ENCODE measurements at places on chromosomes 7 and 10. TPM values are rescaled to one million over a fixed set of nuclear protein-coding genes. Genes with fewer than 3 reads are reported as not detected.

Gene GALNT17
- 0.76 TPM for total RNA-seq

Gene VAX1
- not detected for total RNA-seq

Gene HOXA7
- total RNA-seq: 2.2 TPM

Gene SH2B2
- total RNA-seq: 1.8 TPM

Gene MEOX2
- not detected for total RNA-seq

Gene CARD11
- 0.04 TPM for total RNA-seq

Gene IQUB
- 0.08 TPM for total RNA-seq

Gene OSBPL3
- 13.0 TPM for total RNA-seq

Gene ARL3
- total RNA-seq: 10.4 TPM

Gene PHYHIPL
- 0.06 TPM for total RNA-seq

Gene STAG3
- total RNA-seq: 0.35 TPM

Gene FXYD4
- total RNA-seq: not detected

Gene VTI1A
- total RNA-seq: 21.2 TPM

GRCh38 chr7:55723621-55723941 lies 139.0 kb downstream of the SEPTIN14 start:
- DNase-seq: no peak

GRCh38 chr7:135723411-135723810 lies 4.6 kb downstream of the SLC13A4 start:
- DNase-seq: no peak

- no peak for DNase-seq
Observed at GRCh38 chr7:34242391-34242790, 337.1 kb downstream of the BMPER start.

DNA sequence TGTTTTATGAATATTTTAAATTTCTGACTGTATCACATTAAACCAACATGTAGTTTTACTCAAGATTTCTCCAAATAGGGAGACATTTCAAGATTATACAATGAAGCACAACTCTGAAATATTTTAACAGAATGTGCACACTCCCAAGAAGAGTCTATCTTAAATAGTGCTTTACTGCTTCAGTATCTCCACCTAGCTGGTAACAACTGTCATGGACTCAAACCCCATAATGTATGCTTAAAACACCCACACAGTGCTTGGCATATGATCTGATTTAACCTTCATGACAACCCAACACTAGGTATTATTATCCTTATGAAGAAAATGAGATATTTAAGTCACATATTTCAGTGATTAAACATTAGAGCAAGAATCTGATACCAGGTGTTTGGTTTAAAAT lies 45.9 kb downstream of the ASZ1 start:
- no peak for DNase-seq

DNA sequence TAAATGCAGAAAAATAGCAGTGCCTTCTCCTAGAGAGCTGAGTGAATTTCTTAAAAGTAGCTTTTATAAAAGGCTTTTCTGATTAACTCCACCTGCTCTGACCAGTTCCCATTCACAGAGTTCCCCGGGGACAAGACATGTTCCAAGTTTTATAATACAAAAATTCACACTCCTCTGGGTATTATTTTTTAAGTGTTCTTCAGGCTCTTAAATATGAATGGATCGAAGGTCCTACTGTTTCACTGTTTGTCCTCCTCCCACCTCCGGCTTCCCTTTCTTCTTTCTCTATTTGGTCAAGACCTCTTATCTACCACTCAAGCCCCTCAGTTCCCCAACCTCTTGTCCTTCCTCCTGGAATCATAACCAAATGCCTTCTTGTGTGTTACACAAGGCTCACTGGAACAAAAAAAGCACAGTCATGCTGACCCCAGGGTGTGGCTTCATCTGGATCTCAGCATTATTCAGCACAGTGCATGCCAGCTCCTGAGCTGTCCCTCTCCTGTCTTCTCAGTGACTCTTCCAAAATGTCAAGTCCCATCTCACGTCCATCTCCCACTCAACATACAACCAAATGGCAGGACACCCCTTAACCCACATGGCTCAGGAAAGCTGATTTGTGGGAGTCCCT lies 222.4 kb downstream of the SORCS1 start:
- DNase-seq: peak; percentile 10

GRCh38 chr10:75040576-75040975 lies 70.9 kb upstream of the SAMD8 start:
- no peak for DNase-seq

GRCh38 chr7:738723-739454 lies 11.8 kb upstream of the PRKAR1B start:
- DNase-seq: no peak

- no peak for DNase-seq
Observed at GRCh38 chr7:8386926-8387550, 46.4 kb upstream of the NXPH1 start.

DNA sequence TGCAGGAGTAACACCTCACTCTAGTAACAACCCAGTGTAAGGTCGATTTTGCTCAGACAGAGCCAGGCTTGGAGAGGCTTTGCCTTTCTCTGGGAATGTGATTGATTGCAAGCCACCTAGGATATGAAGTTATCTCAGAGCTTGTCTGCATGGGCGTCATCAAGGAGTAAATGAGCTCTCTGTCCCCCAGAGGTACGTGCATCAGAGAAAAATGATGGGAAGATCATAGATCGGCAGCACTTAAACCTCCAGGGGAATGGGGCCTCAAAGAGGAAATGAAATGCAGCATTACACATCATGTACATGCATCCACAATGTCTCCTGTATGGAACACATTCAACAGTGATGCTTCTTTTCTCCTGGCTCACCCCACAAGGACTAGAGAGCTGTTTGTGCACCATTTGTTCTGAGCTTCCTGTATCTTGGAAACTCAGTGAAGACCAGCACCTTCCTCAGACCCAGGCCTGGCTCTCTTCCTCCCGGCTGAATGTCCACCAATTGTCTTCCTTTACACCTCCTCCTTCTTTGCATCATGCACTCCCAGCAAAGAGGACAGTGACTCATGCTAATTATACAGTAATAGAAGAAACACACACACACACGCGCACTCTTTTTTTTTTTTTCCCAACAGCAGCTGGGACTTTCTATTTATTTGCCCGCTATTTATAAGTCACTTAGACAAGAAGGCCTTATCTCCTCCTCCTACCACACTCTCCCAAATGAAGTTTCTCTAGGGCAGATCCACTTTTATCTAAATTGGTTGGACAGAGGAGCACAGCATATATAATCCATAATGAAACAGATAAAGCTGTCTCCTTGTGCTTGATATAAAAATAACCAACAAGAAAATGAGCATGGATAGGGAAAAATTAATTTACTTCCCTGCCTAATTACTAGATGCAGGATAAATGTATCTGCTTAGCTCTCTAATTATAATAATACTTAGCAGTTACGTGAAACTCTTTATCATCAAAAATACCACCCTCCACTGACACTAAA lies 990.7 kb downstream of the CCSER2 start:
- DNase-seq: peak; percentile 60

DNA sequence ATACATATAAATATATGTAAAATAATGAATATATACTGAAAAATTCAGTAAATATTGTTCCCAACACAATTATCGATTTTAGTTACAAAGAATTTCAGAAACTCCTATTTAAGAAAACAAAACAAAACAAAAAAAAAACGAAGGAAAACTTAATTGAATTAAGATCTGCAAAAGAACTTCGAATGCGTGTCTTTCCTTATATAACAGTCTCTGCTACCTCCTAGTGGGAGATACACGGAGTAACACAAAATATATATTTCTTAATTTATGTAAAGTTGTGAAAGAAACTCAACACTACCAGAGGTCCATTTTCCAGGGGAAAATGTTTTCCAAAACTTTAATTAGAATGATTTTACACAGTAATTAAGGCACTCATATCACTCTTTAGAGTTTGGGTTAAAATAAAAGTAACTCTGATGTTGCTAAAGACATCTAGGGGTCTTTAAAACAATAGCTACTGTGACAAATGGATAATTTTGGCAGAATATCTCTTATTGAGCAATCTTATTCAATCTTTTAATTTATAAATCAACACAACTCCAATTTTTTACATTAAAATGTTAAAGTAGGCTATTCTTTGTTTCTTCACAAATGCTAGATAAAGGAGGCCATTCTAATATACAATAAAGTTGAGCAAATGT lies 41.6 kb downstream of the NEBL start:
- peak; percentile 20 for DNase-seq

GRCh38 chr7:123305840-123306375 lies 106.1 kb upstream of the SLC13A1 start:
- no peak for DNase-seq

- DNase-seq: peak; percentile 71
Observed at GRCh38 chr10:46539596-46540411, 16.7 kb downstream of the GPRIN2 start.

- no peak for DNase-seq
Observed at GRCh38 chr10:87670586-87670985, 10.9 kb downstream of the PAPSS2 start.

- DNase-seq: peak; percentile 64
Observed at GRCh38 chr10:99870123-99870730, 87.8 kb downstream of the ABCC2 start.

DNA sequence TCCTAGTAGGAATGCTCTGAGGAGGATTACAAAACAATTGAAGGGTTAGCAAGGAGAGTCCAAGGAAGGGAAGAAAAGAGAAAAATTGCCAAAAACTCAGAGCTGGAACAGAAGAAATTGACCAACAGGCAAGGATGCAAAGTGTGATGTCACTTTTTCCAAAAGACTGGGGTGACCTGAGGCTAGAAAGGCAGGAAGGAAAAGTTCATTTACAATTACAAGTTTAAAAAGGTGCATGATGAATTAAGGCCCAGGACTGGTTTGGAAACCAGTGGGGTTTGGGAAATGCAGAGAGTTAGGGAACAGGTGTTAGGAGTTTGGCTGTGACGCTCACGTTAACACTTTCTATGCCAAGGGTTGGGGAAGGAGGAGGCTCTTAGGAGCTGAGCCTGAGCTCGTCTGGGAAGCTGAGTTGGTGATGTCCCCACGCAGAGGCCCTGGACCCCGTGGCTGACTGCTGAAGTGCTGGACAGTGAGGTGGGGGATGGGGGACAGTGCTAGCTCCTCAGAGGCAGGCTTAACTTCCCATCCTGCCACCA lies 92.6 kb upstream of the PODXL start:
- DNase-seq: no peak

- DNase-seq: no peak
Observed at GRCh38 chr7:11274074-11274473, 300.4 kb downstream of the PHF14 start.

GRCh38 chr10:105042906-105043552 lies 401.9 kb downstream of the SORCS3 start:
- no peak for DNase-seq

DNA sequence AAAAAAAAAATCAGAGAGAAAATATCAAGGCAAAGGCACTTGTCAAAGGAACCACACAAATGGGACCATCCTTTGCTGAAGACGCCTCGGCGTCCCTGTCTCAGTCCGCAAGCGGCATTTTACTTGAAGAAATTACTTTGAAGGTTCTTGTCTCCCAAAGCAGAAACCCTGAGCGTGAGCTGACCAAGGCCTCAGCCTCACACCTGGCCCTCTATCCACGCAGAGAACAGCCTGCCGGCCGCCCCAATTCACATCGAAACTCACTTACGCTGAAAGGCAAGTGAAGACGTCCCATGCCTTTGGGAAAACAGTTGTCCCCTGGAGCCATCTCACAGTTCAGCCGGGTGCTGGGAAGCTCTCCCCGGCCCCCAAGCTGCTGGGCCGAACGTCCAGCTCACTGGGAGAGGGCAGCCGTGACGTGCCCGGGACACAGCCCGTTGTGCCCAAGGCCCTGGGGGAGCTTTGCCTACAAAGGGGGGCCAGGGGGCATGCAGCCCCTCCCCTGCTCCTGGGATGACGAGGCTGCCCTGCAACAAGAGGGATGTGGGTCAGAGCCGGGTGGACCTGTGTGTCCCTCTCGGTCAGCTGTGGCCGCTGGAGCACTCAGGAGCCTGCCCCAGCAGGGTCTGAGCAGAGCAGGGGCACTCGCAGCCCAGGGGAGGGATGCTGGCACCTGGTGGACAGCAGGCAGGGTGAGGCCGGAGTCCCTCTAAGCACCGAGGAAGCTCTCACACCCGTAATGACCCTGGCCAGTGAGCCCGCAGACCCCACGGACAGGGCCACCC lies 49.6 kb upstream of the PDGFA start:
- DNase-seq: no peak

All from H4 (cell line).